ENCODE measurements at places on chromosomes 5 and 9.

- no peak for DNase-seq
Observed at GRCh38 chr5:13357929-13358328, 586.6 kb downstream of the DNAH5 start.

- DNase-seq = no peak
Observed at GRCh38 chr9:115524453-115525059, 406.6 kb upstream of the TNC start.

DNA sequence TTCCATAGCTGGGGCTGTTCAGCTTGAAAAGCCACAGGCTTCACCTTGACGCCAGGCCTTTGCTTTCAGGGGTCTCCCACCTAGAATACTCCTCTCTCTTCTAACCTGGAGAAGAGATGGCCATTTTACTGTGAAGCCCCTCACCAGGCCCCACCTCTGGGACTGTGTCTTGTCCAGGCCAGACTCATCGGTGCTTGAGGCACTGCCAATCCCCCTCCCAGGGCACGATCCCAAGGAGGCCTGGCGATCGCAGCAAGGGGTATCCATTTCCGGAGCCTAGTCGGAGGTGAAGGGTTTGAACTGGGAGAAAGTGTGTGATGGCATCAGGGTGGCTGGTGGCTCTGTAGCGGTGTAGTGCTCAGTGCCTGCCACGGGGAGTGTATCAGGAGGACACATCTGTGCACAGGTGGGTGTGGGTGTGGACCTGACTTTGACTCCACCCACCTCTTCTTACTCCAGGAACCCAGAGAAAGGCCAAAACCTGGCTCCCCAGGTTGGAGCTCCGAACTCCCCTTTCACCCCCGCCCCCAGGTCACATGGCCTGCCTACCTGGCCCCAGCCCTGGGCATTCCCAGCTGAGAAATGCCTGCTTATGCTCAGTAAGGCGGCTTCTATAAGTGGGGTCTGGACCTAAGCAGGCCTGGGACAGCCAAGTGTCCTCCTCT is 27.4 kb upstream of the ENHO start:
- no peak for DNase-seq

GRCh38 chr5:146880966-146881365 is 2.4 kb upstream of the PPP2R2B start:
- no peak for DNase-seq

GRCh38 chr9:94792511-94792910 is 66.0 kb downstream of the AOPEP start:
- DNase-seq = no peak

DNA sequence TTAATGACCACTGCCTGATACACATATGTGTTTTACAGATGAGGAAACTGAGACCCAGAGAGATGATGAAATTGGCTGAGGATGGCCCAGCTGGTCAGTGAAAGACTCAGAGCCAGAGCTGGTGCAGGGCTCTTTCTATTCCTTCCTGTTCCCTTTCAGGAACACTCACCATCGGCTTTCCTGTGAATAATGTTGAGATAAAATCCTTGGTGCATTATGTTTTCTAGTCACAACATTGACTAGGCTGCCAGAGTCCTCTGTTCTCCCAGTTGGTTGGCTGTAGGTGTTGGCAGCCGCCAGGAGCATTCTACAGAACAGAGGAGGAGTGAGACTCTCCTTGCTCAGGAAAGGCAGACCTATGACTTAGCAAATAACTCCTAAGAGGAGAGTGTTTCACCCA is 14.8 kb downstream of the TGFBI start:
- DNase-seq = no peak

GRCh38 chr9:36836486-36836885 is 197.6 kb downstream of the PAX5 start:
- no peak for DNase-seq

DNA sequence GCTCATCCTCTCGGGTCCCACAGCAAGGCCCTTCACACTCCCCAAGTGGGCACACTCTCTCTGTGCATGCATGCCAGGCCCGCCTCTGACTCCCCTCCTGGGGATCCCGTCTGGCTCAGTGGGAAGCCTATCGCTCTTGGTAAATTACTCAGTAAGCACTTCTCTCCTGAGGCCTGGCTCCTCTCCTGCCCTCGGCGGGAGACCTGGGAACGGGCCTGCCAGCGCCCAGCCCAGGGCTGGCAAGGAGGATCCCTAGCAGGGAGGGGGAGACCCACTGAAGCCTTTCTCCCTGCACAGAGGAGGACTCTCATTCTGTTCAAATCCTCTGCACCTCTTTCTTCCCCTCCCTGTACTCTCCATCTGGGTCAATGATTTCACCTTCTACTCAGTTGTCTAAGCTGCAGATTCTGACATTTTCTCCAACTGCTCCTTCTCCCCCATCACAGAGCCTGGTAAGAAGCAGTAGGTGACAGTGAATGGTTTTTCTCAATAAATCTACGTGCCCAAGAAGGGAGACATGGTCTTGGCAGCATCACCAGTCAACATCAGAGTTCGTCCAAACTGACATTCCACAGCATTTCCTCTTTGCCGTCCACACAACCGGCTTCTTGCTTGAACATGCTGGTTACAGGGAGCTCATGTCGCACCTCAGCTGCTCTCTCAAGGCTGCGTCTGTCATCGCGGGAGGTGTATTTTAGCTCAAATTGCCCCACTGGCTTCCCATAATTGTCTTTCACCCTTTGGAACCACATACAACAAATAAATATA is 81.9 kb downstream of the GPR21 start:
- no peak for DNase-seq

GRCh38 chr5:133565993-133566392 is 46.3 kb downstream of the FSTL4 start:
- no peak for DNase-seq

DNA sequence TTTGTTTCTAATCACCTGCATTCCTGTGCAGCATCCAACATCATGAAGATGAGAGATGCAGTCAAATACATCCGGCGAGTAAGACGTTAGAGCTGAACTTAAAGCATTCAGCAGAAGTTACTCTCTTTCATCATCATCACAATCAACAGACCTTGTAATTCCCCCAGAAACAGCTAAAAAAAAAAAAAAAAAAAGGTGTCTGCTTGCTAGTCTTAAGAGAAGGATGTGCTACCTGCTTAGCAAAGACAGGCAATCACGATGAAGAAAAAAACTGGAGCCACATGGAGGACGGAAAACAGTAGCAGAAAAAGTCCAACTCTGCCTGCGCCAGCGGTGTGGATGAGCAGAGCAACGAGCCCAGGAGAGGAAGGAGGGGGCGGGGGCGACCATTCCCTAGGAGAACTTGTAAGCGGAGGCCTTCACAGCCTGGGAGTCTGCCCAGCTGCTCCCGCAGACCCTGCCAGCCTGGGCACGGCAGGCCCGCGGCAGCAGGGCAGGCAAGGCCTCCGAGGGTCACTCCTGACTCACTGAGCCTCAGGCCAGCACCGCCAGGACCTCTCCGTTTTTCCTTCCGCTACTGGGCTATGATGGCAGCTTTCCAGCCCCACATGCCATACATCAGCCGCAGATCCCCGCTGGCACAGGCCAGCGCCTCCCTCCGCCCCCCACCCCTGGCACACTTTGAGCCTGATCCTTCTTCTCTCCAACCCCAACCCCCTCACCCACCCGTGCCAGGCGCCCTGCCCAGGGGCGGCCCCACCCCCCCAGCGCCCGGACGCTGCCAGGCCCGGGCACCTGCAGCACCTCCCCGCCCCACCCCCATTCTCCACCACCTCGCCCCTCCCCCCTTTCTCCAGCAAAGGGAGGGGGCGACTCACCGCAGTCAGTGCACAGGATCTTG is 1.4 kb downstream of the NRG2 start:
- DNase-seq = no peak

DNA sequence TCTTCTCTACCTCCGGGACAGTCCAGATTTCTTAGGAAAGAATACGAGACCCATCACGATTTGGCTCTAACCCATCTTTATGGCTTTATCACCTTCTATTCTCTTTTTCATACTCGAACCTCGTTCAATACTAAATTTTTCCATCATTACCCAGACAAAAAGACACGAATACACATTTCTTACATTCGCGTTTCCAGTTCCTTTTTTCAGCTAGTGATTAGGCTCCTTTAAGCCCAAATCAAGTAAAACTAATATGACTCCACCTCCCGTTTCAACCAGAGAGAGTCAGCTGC is 506 bp downstream of the ZBTB6 start:
- DNase-seq = no peak

DNA sequence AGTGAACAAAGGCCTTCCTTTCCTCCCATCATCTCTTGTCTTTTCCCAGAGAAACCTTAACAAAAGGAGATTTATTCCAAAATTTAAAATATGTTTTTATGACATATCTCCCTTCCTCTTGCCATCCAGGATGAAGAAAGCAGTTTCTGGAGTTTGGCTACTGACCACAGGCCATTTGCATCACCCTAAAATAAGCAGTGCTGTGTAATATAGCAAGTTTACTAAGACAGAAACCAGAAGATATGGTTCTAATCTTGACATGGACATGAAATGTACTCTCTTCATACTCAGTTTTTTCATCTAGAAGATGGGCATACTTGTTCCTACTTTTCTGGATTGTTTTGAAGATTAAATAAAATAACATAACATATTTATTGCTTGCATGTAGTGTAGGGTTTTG is 50.2 kb upstream of the ZFAND5 start:
- DNase-seq = no peak

GRCh38 chr9:137606005-137606621 is 627 bp downstream of the ARRDC1 start:
- no peak for DNase-seq

- DNase-seq = no peak
Observed at GRCh38 chr5:110371011-110371724, 355.3 kb downstream of the TMEM232 start.

GRCh38 chr5:142667831-142668230 is 18.1 kb downstream of the FGF1 start:
- no peak for DNase-seq

DNA sequence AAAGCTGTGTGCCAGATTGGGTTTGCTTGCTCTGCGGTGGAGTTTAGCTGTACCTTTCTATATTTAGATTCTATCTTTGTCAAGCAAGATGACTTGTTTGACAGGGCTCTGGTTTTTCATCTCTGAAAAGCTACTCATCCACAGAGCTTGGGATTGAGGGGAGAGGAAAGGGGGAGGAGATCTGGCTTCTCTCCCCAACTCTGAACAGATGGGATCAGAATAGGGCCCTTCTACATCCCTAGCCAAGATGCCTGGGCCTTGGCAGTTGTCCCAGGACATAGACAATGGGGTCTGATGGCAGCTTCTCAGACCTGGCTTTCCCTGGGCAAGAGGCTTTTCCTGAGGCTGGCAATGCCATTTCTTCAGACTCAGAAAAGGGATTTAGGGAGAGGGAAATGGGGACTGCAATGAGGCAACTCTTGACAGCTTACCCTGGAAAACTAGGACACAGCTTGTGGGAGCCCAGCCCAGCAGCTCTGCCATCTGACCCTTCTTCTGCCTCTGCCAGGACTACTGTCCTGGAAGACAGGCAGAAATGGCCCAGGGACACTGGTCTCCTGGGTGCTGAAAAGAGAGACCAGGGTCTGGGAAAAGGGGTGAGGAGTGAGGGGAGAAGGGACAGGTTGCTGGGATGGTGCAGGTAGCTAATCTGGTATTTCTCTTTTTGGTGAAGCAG is 50.2 kb upstream of the ASTN2 start:
- peak; percentile 98 for DNase-seq

DNA sequence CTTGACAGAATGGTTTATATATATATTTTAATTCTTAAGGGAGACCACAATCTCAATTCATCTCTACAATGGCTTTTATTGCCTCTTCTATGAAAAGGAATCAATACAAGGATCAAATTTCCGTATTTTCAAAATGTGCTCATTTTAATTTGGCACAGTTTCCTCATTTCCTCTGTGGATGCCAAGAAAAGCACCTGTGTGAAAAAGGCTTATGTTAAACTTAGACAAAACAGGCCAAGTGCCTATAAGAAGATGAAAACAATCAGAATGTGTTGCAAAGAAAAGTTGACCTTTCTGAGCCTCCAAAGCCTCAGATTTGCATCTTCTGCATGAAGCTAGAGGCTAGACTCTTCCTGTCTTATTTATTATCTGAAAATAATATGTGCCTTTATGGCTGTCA is 173.7 kb upstream of the SLC12A2 start:
- DNase-seq = no peak

DNA sequence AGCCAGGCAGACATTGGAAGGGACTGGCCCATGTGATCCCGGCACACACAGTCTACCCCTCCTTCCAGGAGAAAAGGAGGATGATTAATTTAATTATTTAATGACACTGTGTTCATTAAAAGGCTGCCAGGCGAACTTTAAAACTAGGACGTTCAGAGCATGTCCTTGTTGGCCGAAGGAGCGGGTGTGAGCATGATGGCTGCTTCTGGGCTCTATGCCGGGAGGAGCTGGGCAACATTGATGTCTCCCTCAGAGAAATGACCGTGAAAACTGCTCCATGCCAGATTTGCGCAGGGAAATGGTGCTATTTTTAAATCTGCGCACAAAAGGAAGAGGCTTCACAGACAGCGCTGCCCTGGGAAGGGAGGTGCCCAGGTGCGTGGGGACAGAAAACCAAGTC is 284.9 kb upstream of the IRX4 start:
- DNase-seq = no peak

- no peak for DNase-seq
Observed at GRCh38 chr9:89304020-89304833, 6.8 kb upstream of the CKS2 start.

DNA sequence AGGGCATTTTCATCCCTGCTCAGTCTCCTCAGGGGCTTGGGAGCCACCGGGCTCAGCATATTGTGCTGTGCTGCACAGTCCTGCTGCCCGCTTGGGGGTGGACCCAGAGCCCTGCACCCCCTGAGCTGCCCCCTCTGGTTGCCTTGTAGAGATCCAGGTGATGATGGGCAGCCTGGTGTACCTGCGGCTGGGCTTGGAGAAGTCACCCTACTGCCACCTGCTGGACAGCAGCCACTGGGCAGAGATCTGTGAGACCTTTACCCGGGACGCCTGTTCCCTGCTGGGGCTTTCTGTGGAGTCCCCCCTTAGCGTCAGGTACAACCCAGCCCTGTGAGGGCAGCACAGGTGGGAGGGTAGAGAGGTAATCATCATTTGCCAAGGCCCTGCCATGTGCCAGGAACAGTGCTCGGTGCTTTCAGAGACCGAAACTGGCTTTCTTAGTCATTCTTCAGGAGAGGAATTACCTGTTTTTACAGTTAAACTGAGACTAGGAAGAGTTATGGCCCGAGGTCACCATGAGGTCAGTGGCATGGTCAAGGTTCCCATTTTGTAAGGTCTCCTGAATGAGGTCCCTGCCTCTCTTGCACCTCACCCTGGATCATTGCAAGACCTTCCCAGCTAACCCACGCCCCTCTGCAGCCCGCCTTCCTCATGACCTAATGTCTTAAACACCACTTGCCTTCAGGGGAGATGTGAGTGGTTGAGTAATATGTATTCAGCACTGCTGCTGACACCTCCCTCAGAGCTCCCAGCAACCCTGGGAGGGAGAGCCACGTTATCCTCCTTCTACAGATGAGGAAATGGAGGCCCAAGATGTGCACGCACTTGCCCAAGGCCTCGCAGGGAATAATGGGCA is 7.5 kb downstream of the NHP2 start:
- no peak for DNase-seq

DNA sequence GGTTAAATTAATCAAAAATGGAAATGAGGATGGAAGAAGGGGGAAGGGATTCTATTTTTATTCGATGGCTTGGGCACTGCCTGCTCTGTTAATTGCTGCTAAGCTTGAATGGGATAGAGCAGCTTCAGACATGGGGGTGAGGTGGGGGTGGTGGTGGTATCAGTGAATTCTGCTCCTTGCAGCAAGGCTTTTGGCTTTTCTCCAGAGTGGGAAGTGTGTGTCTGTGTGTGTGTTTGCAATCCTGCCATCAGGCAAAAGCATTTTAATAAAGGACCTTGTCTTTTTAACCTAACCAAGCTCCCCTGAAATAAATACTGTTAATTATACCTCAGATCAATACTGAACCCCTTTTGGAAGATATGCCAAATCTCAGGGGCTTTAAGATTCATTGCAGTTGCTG is 110.9 kb upstream of the GPR151 start:
- DNase-seq = no peak

All from cerebellar nuclear complex (tissue), 1 donor.